Naive thymus-derived CD4-positive, alpha-beta T cell (primary cell): ENCODE measurements at places on chromosomes 7 and 10.

- no peak for DNase-seq
Observed at GRCh38 chr7:120402079-120402767, 129.2 kb downstream of the KCND2 start.

GRCh38 chr7:70171369-70171920 lies 573.2 kb downstream of the AUTS2 start:
- DNase-seq, result no peak

- peak; percentile 37 for DNase-seq
Observed at GRCh38 chr7:23712368-23713284, 2.6 kb downstream of the STK31 start.

DNA sequence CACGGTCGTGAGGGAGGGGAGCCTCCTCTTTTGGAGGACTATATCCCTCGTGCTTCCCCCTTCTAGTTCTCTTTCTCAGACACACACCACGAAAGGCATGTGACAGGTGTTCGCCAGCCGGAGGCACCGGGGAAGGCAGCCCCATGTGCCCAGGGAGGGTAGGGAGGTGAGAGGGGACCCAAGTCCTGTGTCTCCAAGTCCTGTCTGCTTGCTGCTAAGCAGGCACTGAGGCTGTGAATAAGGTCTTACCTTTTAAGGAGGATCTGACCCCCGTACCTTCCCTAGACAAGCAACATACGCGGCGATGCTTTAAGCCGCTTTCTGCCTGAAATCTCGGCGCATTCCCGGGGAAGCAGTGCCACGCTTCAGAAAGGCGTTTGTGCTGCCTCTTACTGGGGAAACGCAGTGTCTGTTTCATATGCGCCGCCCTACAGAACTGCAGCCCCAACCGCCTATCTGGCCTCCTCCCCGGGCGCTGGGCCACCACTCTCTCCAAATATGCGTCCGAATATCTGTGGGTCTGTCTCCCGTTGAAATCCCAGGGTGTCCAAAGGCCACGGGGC lies 770 bp downstream of the PLXNA4 start:
- DNase-seq, result no peak

GRCh38 chr10:33052915-33053810 lies 95.1 kb upstream of the ITGB1 start:
- DNase-seq, result no peak

DNA sequence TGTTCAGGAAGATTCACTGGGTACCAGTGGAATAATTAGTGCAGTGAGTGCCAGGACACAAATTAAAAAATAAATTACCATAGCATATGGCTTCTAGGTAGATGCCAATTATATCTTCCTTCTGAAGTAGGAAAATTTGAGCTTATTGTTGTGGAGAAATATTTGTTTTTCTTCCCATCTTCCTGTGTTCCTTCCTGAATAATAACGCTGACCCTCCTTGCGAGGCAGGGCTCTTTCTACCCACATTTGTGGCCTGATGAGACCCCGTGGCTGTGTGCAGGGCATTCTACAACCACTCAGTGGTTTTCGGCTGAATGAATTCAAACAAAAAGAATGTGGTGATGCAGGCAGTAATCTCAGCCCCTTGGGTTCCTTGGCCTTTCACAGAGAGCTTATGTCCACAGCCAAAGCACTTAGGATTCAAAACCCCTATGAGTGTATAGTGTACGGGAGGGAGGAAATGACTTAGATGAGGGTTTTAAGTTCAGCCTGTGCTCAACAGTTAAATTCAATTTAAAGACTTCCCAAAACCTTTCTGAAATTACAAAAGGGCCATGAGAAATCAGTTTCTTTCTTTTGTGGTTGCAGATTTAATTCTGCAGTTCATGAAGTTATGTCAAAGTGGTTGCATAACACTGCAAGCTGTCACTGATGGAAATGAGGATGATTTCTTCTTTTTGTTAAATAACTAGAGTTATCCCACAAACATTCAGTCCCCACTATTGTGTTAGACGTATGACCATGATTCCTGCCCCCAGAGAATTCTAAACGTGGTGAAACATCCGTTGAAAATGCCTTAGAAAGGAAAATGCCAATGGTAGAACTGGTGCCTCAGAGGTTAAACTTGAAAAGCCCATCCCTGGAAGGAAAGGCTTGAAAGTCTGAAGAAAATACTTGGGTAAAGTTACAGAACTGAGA lies 255.3 kb downstream of the FZD1 start:
- DNase-seq, result no peak

GRCh38 chr7:121876656-121877500 lies 3.9 kb downstream of the PTPRZ1 start:
- DNase-seq, result no peak

- DNase-seq, result no peak
Observed at GRCh38 chr7:40795607-40796006, 660.8 kb downstream of the SUGCT start.

GRCh38 chr10:95651346-95652060 lies 5.0 kb downstream of the ALDH18A1 start:
- DNase-seq, result no peak

DNA sequence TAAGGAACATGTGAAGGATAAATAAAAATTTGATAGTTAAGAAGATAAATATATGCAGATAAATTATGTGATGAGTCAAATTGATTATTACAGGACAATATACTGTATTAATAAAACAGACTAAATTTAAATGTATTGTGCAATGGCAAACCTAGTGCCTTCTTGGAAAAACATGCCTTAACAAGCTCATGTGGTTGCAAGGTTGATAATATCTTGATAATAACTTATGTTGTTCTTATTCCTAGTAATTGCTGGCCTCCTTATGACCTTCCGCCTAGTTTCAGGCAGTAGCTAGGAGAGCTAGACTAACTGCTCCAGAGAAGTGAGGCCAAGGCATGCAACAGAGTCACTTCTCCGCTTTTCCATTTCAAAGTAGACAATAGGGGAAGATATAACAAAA lies 7.6 kb upstream of the RAB11FIP2 start:
- no peak for DNase-seq

- peak; percentile 86 for DNase-seq
Observed at GRCh38 chr10:22611425-22612115, 102.8 kb downstream of the PIP4K2A start.

GRCh38 chr10:11377267-11377666 lies 234.2 kb downstream of the USP6NL start:
- DNase-seq, result no peak

DNA sequence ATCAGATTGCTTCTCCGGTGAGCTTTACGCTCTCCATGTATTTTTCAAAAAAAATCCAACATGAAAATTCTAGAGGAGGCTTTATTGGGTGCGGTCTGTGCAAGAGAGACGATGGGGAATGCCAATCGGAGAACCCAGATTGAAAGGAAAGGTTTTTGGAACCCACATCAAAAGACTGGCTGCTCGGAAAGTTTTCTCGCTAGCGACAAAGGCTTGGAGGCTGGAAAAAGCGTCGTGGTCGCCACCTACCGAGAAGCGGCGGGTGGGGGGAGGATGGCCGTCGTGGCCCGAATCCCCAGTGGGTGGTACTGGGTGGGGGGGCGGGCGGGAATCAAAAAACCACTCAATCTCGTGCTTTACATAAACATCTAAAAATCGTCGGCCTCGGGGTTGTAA lies 1.1 kb upstream of the GTF2I start:
- peak; percentile 40 for DNase-seq

- no peak for DNase-seq
Observed at GRCh38 chr7:122970740-122971725, 24.5 kb downstream of the TAS2R16 start.

- no peak for DNase-seq
Observed at GRCh38 chr7:2523461-2523936, 3.9 kb downstream of the LFNG start.

GRCh38 chr10:22245567-22245966 lies 27.8 kb upstream of the EBLN1 start:
- DNase-seq, result no peak

GRCh38 chr10:100528921-100529474 lies 673 bp downstream of the NDUFB8 start:
- no peak for DNase-seq

GRCh38 chr7:110835218-110835617 lies 255.7 kb upstream of the LRRN3 start:
- DNase-seq, result no peak

DNA sequence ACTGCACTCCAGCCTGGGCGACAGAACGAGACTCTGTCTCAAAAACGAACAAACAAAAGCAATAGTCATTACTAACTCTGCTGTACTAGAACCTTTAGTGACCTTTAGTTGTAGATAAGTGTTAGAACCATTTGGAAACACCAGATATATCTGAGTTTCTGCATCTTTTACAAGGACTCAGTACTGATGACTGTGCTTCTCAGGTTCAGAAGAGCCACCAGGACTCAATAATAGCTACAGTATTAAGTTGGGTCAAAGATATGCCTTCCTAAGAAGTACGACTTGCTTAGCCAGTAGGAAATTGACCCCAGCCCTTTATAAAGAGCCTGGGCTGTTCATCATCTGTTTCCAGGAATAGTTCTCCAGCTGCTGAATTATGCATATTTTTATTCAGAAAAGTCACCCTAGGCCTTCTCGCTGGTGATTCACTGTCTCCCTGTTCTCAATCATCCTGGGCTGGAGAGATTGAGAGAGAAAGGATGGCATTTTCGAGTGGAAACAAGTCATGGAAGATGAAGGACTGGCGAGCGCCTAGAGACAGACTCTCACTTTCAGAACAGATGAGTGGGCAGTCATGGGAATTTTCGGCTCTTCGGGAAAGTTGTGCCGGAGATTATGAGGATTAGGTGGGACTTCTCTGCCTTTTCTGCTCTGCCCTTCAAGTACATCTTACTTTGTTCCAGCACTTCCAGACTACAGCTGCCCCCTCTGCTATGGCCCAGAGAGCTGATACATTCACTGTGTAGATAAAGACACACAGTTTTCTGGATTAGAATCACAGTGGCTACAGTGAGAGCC lies 316.1 kb downstream of the CCDC3 start:
- no peak for DNase-seq

GRCh38 chr7:81120803-81121202 lies 202.0 kb upstream of the SEMA3C start:
- DNase-seq, result no peak

- no peak for DNase-seq
Observed at GRCh38 chr10:78959924-78960285, 108.9 kb upstream of the ZMIZ1 start.

DNA sequence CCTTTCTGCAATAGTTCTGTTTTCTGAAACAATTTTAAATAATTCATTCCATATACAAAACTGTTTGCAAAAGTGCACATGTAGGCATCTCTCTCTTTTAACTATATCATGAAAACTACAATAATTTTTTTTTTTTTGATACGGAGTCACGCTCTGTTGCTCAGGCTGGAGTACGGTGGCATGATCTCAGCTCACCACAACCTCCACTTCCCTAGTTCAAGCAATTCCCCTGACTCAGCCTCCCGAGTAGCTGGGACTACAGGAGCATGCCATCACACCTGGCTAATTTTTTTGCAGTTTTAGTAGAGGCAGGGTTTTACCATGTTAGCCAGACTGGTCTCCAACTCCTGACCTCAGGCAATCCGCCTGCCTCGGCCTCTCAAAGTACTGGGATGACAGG lies 44.0 kb upstream of the SEMA3A start:
- DNase-seq, result no peak

DNA sequence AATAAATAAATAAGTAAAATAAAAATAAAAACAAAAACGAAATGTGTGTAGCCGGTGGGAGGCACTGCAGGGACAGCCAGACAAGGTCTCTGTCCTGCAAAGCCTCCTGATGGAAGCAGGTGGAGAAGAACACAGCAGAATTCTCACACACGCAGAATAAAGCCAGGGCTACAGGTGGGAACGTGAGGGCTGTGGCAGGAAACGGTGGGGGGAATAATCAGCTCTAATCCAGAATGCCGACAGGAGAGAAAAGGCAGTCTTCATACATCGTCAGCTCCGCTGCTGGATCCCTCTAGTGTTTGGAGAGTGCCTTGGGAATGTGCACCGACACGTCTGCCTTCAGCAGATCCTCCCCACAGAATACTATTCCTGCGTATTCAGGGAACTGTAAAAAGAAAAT lies 6.8 kb upstream of the SNX8 start:
- no peak for DNase-seq

GRCh38 chr7:74372511-74373111 lies 81.1 kb upstream of the GTF2IRD1 start:
- no peak for DNase-seq

DNA sequence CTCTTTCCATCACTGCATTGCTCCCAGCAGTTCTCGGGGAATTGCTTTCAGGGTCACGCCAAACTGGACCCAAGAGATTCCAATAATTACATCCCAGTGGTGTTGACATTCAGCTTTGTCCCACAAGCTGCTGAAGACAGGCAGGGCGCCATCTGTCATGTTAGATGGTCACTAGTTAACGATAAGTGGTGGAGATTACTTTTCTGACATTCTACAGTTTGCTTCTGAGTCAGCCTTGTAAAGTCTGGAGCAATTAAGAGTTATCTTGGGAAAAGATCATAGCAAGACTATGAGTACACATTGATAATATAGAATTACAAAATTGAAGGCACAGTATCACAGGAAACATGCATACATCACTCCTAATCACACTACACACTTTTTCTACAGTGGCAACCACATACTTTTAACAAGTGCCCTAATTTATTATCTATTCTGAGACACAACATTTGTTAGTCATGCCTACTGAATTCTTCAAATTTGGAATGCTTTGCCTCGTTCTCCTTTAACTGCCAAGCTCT lies 41.9 kb downstream of the SEMA3C start:
- no peak for DNase-seq

DNA sequence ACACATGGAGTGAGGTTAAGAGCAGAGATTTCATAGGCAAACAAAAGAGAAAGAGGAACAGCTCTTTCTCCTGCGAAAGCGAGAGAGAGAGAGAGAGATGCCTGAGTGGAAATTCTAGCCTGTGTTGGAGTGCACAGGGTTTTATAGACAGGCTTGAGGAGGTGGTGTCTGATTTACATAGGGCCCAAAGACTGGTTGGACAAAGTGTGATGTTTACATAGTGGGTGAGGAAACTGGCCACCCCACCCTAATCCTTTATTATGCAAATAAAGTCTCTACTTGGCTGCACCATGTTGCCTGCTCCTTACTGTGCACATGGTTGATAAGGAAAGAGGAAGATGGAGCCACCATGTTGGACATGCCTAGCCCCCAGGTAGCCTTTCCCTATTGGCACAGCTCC lies 967.8 kb upstream of the SORCS1 start:
- DNase-seq, result no peak

GRCh38 chr10:105857268-105858264 lies 1216.5 kb downstream of the SORCS3 start:
- DNase-seq, result no peak
